H7 (cell line): ENCODE measurements at places on chromosomes 16 and 17.

DNA sequence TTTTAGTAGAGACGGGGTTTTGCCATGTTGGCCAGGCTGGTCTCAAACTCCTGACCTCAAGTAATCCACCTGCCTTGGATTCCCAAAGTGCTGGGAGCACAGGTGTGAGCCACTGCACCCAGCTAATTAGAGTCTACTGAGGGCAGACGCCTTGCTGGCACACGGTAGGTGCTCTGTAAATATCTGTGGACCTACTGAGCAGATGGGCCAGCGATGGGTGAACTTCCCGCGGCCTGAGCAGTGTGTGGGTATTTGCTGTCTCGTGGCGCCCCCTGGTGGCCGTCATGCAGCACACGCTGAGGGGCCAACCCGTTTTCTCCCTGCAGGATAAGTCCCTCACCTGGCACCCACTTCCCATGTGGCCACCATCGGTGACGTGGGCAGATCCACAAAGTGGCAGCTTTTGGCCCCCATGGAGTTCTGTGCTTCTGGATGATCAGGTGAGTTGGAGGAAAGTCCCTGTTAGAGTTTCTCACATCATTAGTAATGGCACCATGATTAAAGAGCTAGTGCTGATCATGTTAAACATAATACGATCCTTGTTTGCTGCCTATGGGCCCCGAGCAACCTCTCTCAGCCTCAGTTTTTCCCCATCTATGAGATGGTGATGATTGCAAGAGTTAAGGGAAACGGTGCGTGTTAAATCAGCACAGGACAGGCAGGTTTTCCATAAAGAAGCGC is 40.7 kb downstream of the ZDHHC7 start:
- DNase-seq = peak; percentile 91

- DNase-seq = peak; percentile 92
Measured at GRCh38 chr17:28405632-28406472, at the start of gene SLC46A1. SLC46A1 (minus strand) TSS chr17:28406212; CDS start chr17:28406114, 98 bp downstream.

GRCh38 chr16:75254359-75254837 is 3.0 kb upstream of the BCAR1 start:
- DNase-seq = no peak

DNA sequence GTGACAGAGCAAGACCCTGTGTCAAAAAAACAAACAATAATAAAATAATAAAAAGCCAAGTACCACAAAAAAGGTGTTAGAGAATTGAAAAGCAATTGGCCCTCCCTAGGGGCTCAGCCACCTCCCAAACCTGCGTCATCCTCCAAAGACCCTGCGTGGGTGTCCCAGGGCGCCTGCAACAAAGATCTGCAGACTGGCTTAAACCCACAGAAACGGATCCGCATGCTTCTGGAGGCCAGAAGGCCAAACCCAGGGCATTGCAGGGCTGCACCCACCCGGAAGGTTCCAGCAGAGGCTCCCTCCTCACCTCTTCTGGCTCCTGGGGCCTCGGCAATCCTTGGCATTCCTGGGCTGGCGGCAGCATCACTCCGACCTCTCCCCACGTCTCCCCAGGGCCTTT is 1.5 kb downstream of the ENPP7 start:
- peak; percentile 32 for DNase-seq

GRCh38 chr17:31882571-31882970 is 18.9 kb downstream of the UTP6 start:
- DNase-seq = no peak

- DNase-seq = no peak
Measured at GRCh38 chr16:85525420-85526184, 87.5 kb upstream of the GSE1 start.

DNA sequence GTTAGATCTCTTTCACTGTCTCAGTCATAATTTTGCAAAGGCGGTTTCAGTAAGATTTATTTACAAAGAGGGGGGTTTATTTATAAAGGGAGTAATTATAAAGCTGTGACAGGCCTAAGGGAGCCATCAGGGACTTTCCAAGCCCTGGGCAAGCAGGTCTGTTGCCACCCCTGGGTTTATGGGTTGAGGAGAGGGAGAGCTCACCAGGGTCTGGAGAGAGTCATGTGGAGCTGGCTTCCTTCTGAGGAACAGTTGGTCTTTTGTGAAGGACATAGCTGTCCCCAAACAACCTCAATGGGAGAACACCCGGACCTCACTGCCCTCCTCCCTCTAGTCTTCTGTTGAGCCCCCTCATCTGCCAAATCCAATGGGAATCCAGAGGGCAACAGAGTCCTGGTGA is 9.8 kb downstream of the ITGAM start:
- no peak for DNase-seq

GRCh38 chr17:62000186-62000585 is 64.9 kb downstream of the MED13 start:
- DNase-seq = no peak

DNA sequence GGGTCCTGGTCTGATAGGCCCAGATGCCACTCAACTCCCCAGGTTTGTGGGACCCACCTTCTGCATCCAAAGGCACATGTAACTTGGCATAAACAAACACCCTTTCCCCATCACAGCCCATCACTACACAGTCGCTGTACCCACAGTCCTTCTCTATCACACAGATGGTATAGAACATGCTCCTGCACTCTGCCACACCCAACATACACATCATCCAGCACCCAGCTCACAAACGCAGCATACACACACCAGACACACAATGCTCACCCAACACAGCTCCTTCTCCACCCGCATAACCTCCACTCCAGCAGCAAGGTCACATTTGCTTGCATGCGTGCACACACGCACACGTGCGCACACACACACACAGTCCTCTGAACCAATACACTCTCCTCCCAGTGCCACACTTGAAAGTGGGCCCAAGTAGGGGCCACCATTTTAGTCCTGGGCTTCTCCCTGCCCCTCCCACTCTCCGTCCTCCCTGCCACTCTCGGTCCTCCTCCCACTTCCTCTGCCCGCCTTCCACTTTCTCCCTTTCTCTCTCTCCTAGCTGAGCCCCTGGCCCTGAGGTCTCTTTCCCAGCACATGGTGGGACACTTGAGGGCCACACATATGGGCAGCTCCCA is 8.5 kb upstream of the TMEM92 start:
- DNase-seq = peak; percentile 34
